ENCODE measurements at places on chromosomes 5 and 9.

GRCh38 chr5:28602429-28602828 is 1564.0 kb upstream of the CDH9 start:
- no peak for DNase-seq

GRCh38 chr5:6447384-6448140 is 1.1 kb upstream of the UBE2QL1 start:
- DNase-seq, result no peak

DNA sequence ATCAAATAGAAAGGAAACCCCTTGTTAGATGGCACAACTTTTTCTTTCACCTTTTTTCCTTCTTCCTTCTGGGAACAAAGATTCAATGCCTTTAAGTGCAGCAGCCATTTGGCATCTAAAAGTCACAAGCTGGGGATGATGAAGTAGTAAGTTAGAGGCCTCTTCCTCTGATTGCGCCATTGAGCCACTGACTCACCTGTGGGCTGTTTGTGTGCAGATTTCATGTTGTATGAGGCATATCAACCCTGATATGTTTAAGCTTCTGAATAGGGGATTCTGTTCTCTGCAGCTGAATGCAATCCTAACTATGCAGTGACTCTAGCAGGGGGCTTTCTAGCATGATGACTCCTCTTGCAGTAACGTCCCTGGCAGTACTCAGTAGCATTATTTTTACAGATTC is 599.9 kb downstream of the CSNK1G3 start:
- no peak for DNase-seq

- no peak for DNase-seq
Observed at GRCh38 chr5:60826653-60827052, 17.4 kb downstream of the ELOVL7 start.

GRCh38 chr5:5422819-5423515 is 490 bp downstream of the ICE1 start:
- DNase-seq, result peak; percentile 14

DNA sequence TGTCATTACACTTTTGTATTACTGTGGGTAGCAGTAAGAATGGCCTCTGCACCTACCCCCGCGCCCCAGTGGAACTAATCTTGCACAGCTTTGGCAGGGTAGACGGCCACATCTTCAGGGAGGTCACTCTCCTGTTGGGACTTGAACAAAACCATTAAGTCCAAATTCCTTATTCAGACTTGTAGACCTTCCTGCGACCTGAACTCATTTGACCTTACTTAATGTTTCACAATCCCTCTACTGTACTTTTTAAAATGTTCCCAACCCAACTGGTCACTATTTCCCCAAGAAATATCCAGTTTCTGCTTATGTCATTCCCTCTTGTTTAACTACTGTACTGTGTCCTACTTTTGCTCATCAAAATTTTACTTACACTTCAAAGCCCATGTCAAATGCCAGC is 5.3 kb upstream of the FAM120AOS start:
- DNase-seq, result no peak
